ENCODE measurements at places on chromosomes 6 and 20.

- DNase-seq: no peak
These were observed 353.8 kb downstream of the PREX1 start for GRCh38 chr20:48474022-48474421.

- DNase-seq: no peak
These were observed 8.3 kb downstream of the LRRN4 start for GRCh38 chr20:6045566-6045965.

DNA sequence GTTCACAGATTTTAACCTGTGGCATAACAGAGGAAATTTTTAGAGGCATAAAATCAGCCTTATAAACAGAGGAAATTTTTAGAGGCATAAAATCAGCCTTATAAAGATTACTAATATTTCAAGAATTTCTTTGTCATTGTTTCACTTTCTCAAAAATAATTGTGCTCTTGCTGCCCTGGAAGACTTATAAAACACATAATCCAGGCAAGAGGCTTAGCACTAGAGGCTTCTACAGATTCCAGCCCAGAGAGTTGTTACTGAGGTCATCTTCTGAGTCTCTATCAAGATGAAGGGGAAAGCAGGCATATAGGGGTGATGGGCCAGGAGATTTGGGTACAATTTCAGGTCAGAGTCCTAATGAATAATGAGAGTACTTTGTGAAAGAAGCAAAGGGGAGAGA lies 85.7 kb downstream of the RFPL4B start:
- DNase-seq: no peak

DNA sequence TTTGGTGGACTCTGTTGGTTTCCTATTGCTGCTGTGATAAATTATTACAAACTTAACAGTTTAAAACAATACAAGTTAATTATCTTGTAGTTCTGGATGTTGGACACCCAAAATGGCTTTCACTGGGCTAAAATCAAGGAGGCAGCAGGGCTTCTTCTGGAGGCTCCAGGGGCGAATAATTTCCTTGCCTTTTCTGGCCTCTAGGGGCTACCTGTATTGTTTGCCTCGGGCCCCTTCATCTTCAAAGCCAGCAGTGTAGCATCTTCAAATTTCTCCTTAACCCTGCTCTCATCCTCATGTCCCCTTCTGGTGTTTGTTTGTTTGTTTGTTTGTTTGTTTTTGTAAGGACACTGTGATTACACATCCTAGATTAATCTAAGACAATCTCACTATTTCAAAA lies 60.5 kb upstream of the ANKEF1 start:
- no peak for DNase-seq

DNA sequence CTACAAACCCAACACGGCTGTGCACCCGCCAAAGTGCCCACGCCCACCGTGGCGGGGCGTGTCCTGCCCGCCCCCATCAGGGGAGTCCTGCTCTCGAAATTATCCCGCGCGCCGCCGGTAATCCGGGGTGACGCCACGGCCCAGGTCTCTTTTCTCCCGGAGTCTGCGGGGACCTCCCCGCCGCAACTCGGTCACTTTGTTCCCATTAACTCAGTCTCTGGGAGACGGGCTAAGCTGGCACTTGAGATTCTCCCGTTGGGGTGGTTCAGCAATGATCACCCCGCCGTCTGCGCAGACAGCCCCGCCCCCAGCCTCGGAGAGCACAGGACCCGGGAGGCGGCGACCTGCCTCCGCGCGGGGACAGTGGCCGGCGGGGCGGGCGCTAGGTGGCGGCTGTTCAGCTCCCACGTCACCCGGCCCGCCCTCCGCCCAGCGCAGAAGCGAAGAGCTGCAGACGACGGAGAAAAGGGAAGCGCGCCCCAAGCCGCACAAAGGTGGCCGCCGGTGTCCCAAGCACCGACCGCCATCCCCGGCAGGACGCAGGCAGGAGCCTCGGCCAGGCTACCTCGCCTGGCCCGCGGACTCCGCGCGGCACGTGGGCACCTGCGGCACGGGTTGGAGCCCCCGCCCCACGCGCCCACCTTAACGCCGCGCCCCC lies 31.5 kb downstream of the SF3B5 start:
- DNase-seq: peak; percentile 82

DNA sequence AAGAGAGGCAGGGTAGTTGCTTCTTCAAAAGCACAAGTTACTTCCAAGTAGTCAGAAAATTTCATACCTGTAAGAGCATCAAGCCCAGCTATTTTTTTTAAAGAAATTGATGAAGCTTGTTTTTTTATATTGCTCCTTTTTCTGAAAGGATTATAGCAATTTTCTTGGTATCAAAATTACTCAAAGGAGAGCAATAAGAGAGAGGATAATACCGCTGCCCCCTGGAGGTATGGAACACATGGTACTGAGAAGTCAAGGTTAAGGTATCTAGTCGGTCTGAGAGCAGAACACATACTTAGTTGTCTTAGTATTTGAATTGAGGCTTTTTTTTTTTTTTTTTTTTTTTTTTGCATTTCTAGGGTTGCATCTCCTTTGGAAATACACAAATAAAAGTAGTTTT lies 59.4 kb downstream of the ADGRF5 start:
- no peak for DNase-seq

- no peak for DNase-seq
These were observed 6.0 kb downstream of the TMEM30A start for GRCh38 chr6:75278474-75279077.

GRCh38 chr20:9829835-9830234 lies 9.0 kb downstream of the PAK5 start:
- no peak for DNase-seq

DNA sequence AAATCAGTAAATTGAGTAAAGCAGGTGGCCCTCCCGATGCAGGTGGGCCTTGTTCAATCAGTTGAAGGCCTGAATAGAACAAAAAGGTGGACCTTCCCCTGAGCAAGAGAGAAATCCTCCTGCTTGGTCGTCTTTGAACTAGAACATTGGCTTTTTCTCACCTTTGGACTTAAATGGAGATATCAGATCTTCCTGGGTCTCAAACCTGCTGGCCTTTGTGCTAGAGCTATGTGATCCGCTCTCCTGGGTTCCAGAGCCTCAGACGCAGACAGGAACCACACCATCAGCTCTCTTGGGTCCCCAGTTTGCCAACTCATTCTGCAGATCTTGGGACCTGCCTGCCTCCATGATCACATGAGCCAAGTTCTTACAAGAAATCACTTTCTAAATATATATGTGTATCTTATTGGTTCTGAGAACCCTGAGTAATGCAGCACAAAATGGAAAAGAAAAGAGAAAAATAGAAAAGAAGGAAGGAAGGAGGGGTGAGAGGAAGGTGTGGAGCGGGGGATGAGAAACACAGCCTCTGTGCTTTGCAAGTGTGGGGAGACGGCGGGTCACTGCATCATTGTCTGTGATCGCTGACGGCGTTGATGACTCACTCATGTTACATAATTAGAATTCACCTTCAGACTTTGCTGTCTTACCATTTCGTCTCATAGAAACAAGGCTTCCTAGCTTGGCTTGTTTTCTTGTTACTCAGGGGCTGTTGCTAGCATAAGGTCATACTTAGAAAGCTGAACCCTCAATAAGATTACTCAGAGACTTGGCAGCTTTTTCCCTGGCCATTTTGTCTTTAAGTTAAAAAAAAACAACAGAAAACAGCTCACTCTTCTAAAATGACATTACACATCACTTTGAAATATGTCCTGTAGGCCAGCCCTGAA lies 85.7 kb upstream of the NEDD9 start:
- DNase-seq: peak; percentile 12

- no peak for DNase-seq
These were observed 75.4 kb upstream of the TMEM244 start for GRCh38 chr6:129936329-129937165.

Data from GM18507 (cell line).